ENCODE measurements at places on chromosomes 7 and 10.

DNA sequence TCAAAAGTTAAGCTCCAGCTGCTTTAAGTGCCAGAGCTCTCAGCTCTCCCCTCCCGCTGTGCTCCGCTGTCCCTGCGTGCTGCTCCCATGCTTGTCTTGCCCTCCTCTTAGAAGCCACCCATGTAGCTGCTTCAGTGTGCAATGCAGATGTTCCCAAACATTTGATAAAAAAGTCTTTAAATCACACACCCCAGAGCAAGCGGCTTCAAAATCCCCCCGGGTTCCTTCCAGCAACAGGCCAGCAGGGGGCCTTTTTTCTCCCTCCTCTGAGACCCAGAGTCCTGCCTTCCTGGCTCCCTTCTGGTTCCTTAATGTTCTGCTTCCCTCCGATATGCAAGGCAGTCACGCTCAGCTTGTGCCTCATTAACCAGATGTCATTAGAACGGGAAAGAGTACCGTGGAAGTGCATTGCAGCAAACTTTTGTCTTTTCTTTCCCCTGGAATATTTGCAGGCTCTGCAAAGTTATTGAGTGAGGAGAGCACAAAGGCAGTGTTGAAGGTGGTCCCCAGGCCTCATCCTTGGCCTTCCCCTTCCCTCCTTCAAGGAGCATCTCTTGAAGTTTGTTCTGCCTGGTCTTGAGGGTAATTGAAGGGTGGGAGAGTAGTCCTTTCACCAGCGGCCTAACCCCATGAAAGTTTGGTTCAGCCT is 25.5 kb downstream of the LDB3 start:
- peak; percentile 78 for DNase-seq

DNA sequence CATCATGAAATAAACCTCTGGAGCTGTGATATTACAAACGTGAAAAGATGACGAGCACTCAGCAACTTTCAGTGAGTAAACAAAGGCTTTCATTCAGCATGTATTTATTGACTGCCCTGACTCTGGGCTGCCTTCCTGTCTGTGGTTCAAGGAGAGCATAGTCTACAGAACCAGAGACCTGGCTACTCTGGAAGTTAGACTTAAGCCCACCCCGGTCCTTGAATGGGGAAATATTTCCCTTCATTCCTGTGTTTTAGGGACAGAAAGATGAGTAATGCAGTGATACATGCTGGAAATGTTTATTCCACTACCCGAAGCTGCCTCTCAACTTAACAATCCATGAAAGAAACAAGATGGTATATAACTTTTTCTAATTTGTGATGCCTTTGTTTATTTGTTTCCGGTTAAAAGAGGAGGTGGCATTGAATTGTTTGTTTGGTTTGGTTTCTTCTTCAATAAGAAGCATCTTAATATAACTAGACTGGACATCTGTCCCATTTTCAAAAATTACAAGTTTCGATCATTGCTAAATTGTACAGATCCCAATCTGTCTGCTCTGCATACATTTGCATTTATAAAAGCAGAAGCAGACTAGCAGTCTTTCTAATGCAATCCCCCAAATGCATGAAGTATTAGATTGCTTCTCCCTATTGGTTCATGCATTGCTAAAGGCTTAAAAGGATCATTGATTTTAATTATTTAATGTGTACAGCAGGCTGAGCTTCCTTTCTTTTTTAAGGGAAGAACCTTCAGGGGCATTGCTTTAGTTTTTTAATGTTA is 57.7 kb downstream of the TRUB1 start:
- no peak for DNase-seq

GRCh38 chr7:39099146-39099545 is 121.4 kb downstream of the POU6F2 start:
- DNase-seq, result no peak

- DNase-seq, result no peak
Measured at GRCh38 chr10:13894412-13895093, 307.8 kb downstream of the PRPF18 start.

DNA sequence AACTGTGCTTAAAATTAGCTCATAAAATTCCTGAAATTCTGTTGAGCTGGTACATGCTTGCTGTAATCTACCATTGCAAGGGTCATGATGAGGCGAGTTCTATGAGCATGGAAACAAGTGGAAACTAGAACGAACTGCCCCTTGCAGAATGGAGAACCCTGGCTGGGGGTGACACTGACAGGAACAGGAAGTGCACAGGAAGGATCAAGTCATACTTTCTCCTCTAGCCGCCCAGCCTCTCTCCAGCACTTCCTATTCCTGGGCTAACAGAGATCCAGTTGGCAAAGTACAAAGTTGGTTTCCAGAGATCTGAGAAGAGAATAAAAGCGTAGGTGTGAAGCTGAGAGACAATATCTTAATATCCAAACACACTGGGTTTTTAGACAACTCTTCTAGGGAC is 414.2 kb upstream of the PODXL start:
- DNase-seq, result no peak
